ENCODE measurements at places on chromosomes 13 and 19.

GRCh38 chr13:24308488-24309020 is 826 bp upstream of the C1QTNF9 start:
- no peak for DNase-seq

GRCh38 chr13:66305961-66306617 is 924.0 kb downstream of the PCDH9 start:
- no peak for DNase-seq

DNA sequence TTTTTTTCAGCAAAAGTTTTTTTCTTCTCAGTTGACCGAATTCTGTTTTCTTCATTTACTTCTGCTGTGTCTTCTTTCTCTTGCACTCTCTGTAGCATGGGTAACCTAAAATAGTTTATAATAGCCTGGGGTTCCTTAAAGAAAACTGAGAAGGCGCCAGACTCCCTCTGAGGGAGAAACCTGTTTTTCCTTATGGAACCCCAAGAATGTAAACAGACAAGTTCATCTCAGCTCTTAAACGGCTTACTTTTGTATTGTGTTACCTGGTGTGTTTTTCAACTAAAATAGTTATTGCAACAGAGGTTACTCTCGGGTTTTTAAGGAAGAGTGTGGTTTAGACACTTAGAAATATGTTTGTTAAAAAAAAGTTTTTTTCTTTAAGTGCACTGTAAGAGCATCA is 23.8 kb upstream of the TM9SF2 start:
- no peak for DNase-seq

- DNase-seq, result no peak
Measured at GRCh38 chr19:13963603-13964105, 11.3 kb downstream of the DCAF15 start.

GRCh38 chr13:77222000-77222690 is 104.7 kb downstream of the MYCBP2 start:
- no peak for DNase-seq

DNA sequence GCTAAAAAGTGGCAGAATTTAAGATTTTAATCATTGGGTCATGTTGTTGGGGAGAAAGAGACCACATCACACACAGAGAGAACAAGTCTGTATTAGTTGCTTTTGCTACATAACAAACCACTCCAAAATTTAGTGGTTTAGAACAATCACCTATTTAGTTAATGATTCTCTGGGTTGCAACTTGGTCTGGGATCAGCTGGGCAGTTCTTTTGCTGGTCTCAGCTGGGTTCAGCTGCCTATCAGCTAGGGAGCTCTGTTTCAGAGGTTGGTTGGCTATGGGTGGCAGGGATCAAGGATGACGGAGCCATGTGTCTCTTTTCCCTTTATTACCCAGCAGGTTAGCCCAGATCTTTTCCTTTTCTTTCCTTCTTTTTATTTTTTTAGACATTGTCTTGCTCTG is 8.9 kb downstream of the PINLYP start:
- DNase-seq, result no peak

DNA sequence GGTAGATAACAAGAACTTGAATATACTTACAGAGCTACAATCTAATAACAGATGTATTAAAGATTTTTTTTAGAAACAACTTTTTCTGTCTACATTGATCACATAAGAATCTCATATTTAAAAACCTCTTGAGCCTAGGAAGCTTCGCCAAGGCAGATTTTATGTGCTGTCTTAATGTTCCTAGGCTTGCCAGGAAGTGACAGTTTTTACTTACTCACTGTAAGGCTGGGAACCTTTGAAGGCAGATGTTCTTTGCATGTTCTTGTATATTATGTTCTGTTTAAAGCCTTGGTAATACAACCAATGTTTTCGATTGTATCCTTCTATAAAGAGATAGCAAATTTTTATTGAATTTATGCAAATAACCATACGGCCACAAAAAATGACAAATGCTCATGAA is 492.7 kb downstream of the GPC5 start:
- no peak for DNase-seq

DNA sequence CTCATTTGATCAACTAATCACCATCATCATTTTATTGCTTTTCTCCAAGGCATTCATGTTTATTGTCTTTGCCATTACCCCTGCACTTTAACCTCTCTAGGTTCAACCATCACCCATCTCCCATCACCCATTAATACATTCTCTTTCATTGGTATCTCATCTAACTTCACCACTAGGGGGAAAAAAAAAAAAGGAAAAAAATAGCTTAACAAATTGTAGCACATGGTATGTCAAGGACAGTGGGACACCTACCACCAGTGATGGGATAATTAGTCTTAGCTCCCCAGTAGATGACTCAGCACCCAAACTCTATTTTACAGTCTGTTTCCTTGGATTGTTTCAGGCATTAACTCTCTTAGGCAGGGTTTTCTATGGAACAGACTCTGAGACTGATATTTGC is 1770.2 kb upstream of the MIR17HG start:
- DNase-seq, result no peak

DNA sequence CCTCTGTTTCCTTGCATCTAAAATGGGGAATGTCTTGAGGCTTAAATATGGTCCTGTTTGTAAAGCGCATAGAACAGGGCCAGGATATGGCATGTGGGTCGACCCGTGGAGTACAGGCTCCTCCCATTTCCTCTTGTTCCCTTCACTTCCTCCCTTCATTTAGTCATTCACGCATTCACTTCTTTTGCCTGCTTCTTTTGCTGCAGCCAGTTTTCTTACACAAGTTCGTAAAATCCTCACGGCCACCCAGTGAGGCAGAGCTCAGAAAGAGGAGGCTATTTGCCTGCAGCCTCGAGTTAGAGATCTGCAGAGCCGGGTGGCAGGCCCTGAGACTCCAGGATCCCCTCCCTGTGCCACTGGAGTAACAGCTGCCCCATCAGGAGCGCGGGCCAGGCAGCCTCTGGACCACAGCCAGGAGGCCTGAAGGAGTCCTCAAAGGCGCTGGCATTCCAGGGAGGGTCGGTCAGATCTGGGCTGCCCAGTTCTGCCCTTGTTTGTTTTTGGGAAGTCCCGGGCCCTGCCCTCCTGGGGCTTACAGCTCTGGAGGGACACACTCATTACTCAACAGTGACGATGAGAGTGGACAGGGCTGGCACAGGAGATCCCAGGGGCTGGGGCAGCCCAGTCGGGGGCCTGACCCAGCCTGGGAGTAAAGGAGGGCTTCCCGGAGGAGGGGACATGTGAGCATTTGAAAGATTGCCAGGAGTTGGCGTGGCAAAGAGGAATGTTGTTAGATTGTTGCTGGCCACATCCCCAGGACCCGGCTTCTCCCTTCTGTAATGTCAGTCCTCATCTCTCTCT is 4.6 kb downstream of the PPP5C start:
- DNase-seq, result no peak

Data from T-helper 22 cell (primary cell).